ENCODE measurements at places on chromosomes 3 and 15. TPM values are rescaled to one million over a fixed set of nuclear protein-coding genes. Genes with fewer than 3 reads are reported as not detected.

DNA sequence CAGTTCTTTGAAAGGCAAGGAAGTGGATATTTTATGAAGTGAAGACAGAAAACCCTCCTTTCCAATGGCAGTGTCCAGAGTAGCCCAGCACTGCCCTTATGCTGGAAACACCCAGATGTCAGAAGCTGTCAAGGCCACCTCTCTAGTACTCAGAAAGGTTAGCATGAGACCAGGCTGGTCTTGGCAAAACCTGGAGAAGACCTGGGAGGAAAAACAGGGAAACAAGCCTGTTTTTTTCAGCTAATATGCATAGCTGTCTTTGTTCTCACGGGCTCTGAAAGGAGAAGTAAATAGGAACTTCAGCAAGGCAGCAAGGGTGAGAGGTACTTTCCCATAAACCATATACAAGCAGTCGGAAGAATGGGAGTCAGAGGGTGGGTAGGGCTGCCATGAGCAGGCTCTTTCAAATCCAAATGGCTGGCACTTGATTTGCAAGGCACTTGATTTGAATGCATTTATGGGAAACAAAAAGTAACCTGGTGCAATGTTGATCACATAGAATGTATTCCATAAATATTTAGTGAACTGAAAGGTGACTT is 55.8 kb downstream of the HEG1 start:
- DNase-seq: no peak

GRCh38 chr3:102741105-102741504 is 306.3 kb downstream of the ZPLD1 start:
- no peak for DNase-seq

The TNNC1 gene
- 1.3 TPM for total RNA-seq

The GABRR3 gene
- not detected for total RNA-seq

The LMAN1L gene
- not detected for total RNA-seq

Measured in fibroblast of villous mesenchyme (primary cell).